ENCODE measurements at places on chromosomes 4 and X.

GRCh38 chr4:168734703-168735678, 238.1 kb downstream of the PALLD start:
- DNase-seq: no peak

- DNase-seq: no peak
Measured at GRCh38 chrX:37912304-37912703, 64.9 kb upstream of the DYNLT3 start.

- DNase-seq: no peak
Measured at GRCh38 chr4:174378951-174379350, 95.2 kb downstream of the CEP44 start.

DNA sequence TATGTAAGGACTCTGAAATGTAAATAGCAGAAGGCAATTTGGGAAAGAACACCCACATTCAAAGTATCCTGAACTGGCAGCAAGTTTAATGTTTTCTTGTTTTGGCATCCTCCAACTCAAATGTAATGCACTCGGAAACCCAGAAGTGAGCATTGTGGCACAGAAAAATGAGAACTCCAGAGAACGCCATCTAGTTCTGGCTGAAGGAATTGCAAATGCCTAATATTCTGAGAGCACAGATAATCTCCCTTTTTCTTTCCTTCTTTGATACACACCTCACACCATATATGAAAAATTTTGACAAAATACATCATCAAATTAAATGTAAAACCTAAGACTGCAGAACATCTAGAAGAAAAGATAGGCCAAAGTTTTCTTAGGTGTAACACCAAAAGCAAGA, 52.1 kb downstream of the PWWP3B start:
- DNase-seq: no peak

DNA sequence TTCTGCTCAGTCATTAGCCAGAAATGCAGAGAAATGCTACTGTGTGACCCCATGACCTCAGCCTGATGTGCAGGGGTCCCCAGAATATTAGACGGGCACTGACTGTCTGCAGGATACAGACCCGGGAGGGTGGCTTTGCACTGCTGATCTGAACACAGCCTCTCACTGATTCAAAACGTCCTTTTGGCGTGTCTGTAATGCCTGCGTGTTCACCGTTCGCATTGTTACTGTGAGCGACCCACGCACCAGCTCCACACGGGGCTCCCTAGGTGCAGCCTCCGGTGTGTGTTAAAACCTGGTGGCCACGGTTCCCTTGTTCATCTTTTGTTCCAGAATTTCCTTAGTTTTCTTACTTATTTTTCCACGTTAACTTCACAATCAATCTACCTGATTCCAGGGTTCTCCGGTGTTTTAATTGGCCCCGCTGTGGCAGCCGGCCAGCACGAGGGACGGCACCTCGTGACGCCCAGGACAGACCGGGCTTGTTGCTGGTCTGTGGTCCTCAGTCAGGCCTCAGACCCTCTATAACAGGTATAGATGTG, 32.0 kb upstream of the SPON2 start:
- no peak for DNase-seq

GRCh38 chr4:102469806-102470205, 31.4 kb upstream of the NFKB1 start:
- DNase-seq: no peak

GRCh38 chr4:77500801-77501200, 104.8 kb upstream of the CXCL13 start:
- no peak for DNase-seq

GRCh38 chr4:6641164-6641970, 882 bp downstream of the MRFAP1 start:
- DNase-seq: no peak

DNA sequence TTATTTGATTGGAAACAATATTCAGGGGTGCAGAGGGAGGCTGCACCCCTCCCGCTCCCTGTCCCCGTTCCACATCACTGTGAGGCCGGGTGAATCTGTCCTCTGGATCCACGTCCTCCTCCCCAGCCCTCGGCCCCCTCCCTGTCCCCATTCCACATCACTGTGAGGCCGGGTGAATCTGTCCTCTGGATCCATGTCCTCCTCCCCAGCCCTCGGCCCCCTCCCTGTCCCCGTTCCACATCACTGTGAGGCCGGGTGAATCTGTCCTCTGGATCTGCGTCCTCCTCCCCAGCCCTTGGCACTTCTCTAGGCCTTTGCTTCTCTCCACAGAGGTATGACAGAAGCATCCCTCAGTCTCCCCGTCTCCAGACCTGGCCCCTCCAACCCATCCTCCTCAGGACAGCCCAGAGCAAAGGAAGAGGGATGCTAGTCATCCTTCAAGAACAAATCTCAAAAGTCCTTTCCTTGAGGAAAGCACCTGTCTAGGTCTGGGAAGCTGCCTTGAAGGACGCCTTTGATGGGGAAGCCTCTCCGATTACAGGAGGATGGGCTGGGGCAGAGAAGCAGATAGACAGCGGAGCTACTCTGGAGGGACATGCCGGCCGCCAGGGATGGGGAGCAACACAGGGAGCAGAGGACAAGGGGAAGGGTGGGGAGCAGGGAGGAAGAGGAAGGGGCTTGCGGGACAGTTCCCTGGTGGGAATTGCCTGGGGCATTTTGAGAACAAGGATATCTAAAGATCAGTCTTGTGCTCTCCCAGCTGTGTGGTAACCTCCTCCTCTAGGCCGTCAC, 10.8 kb upstream of the AFAP1 start:
- DNase-seq: no peak

DNA sequence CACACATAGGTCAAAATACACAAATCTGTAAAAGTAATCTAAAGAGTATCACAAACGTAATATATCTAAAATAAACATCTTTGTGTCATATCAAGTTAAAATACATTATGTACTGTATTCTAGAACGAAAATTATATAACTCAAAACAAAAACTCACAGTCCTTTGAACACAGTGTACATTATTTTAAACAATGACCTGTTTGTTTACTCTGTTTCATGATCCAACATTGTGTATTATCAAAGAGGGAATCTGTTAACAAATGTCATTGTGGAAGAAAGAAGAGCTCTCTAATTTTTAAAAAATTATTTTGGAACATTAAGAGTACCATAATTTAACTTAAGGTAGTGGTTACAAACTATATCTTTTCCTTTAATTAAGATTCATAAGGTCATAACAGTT, 144.1 kb downstream of the FRYL start:
- DNase-seq: no peak

DNA sequence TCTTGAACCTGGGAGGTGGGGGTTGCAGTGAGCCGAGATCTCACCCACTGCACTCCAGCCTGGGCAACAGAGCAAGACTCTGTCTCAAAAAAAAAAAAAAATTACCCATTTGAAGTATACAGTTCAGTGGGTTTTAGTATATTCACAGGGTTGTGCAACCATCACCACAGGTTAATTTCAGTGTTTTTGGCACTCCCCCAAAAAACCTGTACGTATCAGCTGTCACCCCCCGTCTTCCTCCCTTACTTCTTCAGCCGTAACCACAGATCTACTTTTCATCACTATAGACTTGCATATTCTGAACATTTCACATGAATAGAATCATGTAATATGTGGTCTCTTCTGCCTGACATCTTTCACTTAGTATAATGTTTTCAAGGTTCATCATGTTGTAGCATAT, 11.7 kb upstream of the PTTG2 start:
- DNase-seq: no peak

DNA sequence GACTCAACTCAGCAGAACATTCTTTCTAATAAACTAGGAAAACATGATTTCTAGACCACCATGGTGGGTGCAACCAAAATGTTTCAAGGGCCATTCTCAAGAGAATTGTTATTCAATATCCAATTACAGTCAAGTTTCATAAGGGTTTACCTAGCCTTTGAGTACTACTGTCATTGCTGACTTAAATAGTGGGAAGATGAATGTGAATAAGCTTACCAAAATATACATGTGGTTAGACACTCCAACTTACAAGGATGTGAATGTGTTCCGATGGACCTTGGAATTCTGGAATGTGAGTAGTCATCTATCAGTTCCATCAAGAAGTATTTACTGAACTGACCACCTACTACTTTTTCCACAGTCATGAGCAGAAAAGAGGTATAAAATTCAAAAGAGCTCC, 16.9 kb downstream of the SH3RF1 start:
- no peak for DNase-seq

- no peak for DNase-seq
Measured at GRCh38 chr4:153079857-153080391, 124.3 kb upstream of the TRIM2 start.

- DNase-seq: no peak
Measured at GRCh38 chr4:89301902-89302301, 5.7 kb downstream of the GPRIN3 start.

DNA sequence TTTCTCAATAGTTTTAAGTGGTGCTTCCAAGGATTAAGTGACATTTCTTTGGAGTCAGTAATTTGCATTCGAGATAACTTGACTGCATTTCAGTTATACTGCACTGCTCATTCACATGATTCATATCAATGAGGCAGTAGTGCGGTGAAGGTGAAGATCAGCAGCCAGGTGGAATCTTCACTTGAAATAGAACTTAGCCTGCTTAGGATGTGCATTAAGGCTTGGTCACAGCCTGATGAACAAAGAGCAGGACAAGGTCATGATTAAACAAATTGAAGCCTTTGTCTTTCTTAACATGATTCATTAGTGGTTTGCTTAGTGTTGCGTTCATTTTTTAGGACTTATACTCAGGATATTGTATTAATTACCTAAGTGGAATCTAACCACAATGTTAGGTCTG, 212.1 kb upstream of the GALNTL6 start:
- DNase-seq: no peak

GRCh38 chr4:169557061-169557636, 55.2 kb downstream of the NEK1 start:
- no peak for DNase-seq

DNA sequence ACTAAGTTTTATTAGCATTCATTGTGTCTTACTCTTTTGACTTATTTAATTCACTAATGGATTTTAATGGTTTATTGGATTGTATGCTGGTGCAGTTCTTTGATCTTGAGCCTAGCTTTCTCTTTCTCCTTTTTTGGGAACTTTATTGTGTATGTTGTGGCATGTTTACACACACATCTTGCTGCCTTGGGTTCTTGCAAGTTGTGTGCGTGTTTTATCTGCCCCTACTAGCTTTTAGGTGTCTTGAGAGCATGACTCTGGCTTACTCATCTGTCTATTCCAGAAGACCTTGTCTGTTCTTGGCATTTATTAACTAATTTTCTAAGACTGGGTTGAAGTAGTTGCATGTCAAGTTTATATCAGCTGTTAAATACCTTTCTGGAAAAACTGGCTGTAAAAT, 2.7 kb downstream of the TMEM165 start:
- no peak for DNase-seq

DNA sequence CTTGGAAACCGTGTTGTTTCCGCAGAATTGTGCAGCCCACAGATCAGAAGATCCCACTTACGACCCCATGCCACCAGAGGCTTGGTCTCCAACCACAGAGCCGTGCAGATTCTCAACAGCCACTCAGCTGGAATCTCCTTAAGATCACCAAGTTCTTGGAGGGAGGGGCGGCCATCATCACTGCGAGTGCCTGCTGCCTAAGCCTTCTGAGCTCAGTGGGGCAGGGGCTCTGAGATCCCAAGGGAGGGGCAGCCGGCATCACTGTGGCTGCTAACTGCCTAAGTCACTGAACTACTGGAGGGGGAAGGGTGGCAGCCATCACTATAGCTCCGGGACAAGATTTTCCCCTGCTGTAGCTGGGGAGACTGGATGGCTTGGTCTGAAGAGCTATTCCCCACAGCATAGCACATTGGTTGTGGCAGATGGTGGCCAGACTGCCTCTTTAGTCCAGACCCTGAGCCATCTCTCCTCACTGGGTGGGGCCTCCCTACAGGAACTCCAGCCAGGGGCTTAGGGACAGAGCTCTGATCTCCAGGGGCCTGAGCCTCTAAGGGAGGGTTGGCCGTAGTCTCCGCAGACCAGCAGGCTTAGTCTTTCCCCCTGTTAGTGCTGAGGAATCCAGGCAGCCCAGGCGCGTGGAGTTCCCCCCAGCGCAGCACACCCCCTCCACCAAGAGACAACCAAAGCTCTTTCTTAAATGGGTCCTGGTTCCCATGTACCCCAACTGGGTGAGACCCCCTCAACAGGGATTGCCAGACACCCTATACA, 1483.9 kb downstream of the ADGRL3 start:
- no peak for DNase-seq

DNA sequence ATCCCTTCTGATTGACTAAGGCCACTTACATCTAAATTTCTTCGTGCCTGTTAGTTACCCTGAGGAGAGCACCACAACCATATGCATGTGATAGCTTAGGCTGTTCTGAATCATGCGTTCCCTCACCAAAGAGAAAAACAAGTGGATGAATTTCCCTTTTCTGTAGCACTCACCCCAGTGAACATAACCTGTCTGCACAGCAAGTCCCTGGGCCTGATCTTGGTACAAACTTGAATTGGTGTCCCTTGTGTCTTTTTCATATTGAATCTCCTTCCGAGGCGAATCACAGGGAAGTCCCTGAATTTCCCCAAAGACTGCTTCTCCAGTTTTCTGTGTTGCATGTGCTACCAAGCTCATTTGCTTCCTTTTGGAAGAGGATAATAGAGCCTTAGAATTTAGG, 100.4 kb downstream of the KLHL8 start:
- no peak for DNase-seq

- no peak for DNase-seq
Measured at GRCh38 chr4:148054275-148054674, 322.4 kb downstream of the ARHGAP10 start.

DNA sequence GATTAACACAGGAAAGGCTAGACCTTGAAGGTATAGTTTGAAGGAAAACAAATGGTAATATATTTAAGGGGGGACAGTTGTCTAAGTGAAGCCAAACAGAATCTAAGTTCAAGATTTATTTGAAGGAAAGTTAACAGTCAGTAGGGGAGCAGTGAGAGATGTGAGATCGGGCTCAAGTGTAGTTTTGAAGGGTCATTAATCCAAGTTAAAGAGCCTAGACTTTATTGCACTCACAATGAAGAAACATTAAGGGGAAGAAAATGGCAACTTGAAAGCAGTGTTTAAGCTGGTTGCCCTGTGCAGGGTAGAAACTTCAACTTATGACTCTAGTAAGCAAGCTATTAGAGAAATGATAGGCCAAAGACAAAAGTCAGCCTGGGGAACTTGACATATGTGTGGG, 1952.2 kb downstream of the PCDH7 start:
- no peak for DNase-seq

DNA sequence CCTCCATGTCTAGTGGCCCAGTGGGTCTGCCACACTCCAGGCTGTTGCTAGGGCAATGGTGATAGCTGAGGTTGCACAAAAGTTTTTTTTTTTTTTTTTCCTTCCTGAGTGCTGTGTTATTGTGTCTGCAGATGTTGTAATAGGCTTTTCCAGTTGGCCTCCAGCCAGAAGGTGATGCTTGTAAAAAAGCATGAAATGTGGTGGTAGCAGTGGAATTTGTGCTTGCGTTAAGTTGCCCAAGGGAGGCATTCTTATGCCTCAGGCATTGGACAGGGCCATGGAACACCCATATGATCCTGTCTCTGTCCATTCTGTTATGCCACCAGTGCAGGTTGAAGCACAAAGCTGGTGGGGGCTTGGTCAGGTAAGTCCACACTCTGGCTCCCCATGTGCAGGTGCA, 660.5 kb upstream of the SPANXN1 start:
- no peak for DNase-seq

- peak; percentile 68 for DNase-seq
Measured at GRCh38 chr4:173264684-173265185, 69.4 kb downstream of the HMGB2 start.

- no peak for DNase-seq
Measured at GRCh38 chr4:107951551-107951950, 20.2 kb downstream of the CYP2U1 start.

Data from cerebellar nuclear complex (tissue), 1 donor.